Activated CD8-positive, alpha-beta T cell treated with anti-CD3 and anti-CD28 coated beads, Interleukin-2, amount 10 ng/mL, durations not matched to agents 7 days and 5 days (primary cell): ENCODE measurements at places on chromosomes 11 and 22. TPM values are rescaled to one million over a fixed set of nuclear protein-coding genes. Genes with fewer than 3 reads are reported as not detected.

DNA sequence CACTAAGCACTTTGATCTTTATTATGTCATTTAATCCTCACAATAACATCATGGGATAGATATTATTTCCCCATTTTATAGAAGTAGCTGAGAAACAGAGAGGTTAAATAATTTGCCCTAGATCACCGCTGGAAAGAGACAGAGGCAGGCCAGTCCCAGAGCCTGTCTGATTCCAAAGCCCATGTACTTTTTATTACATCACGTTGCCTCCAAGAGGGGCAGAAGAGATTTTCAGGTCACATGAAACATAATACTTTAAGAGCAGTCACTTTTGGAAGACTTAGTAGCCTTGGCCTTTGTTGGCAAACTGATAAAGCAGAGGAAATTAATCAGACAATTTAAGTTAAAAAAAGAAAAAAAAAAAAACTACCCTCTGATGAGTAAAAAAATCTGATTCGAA is 200.2 kb upstream of the ARHGAP20 start:
- DNase-seq: no peak
- H3K36me3 ChIP-seq: peaks cover 11% of the 10 kb centered on the region
- H3K27me3 ChIP-seq: no peaks in the 10 kb centered on the region

The FXYD6 gene
- not detected for total RNA-seq

GRCh38 chr22:23884140-23884539 is 10.0 kb upstream of the MIF start:
- no peak overlapping the region for H3K4me3 ChIP-seq
- H3K27ac ChIP-seq: no peak overlapping the region
- no peak for DNase-seq
- H3K27me3 ChIP-seq: no peaks in the 10 kb centered on the region
- H3K4me1 ChIP-seq: no peaks in the 10 kb centered on the region

The GPR83 gene
- not detected for total RNA-seq

DNA sequence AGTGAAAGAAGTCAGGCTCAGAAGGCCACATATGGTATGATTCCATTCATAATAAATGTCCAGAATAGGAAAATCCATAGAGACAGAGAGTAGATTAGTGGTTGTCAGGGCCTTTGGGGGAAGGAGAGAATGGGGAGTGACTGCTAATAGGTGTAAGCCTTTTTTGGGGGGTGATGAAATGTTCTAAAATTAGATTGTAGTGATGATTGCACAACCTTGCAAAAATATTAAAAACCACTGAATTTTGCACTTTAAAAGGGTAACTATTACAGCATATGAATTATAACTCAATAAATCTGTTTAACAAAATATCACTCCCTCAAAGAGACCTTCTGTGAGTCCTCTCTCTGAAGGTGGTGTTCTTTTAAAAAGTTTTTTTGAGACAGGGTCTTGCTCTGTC is 72.3 kb upstream of the GRK3 start:
- DNase-seq: no peak
- peaks cover 9% of the 10 kb centered on the region for H3K4me1 ChIP-seq
- peaks cover 29% of the 10 kb centered on the region for H3K36me3 ChIP-seq
- no peaks in the 10 kb centered on the region for H3K27me3 ChIP-seq
- H3K27ac ChIP-seq: no peak overlapping the region

- H3K36me3 ChIP-seq: no peaks in the 10 kb centered on the region
- no peak overlapping the region for H3K4me3 ChIP-seq
- peaks cover 15% of the 10 kb centered on the region for H3K27me3 ChIP-seq
- no peaks in the 10 kb centered on the region for H3K4me1 ChIP-seq
- no peak for DNase-seq
- no peak overlapping the region for H3K27ac ChIP-seq
Observed at GRCh38 chr11:6778518-6778917, 4.3 kb upstream of the OR2AG1 start.

DNA sequence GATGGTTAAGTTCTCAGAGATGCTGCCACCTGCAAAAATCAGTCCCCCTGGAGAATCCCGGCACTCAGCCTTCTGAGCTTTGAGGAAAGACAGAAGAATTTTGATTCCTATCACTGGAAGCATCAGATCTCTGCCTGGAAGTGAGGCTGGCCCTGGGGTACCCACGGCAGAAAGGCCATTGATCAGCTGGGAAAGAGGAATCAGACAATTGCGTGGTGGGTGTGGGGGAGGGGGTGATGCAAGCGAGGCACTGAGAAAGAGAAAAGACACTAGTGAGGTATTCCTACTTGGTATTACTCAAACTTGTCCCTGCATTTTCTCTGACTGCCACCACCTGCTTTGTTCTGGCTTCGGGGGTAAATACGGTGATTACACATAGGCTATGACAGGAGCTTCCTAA is 96.1 kb downstream of the FEZ1 start:
- H3K4me1 ChIP-seq: no peaks in the 10 kb centered on the region
- no peak overlapping the region for H3K4me3 ChIP-seq
- H3K27ac ChIP-seq: no peak overlapping the region
- no peaks in the 10 kb centered on the region for H3K36me3 ChIP-seq

The ADORA2A gene
- 20.4 TPM for total RNA-seq
